ENCODE measurements at places on chromosomes 11 and 22.

- DNase-seq = no peak
Observed at GRCh38 chr11:74100735-74101134, 70.1 kb downstream of the C2CD3 start.

- no peak for DNase-seq
Observed at GRCh38 chr22:22871536-22872278, 15.9 kb upstream of the IGLL5 start.

- DNase-seq = no peak
Observed at GRCh38 chr22:43171607-43172006, 15.3 kb downstream of the TTLL12 start.

DNA sequence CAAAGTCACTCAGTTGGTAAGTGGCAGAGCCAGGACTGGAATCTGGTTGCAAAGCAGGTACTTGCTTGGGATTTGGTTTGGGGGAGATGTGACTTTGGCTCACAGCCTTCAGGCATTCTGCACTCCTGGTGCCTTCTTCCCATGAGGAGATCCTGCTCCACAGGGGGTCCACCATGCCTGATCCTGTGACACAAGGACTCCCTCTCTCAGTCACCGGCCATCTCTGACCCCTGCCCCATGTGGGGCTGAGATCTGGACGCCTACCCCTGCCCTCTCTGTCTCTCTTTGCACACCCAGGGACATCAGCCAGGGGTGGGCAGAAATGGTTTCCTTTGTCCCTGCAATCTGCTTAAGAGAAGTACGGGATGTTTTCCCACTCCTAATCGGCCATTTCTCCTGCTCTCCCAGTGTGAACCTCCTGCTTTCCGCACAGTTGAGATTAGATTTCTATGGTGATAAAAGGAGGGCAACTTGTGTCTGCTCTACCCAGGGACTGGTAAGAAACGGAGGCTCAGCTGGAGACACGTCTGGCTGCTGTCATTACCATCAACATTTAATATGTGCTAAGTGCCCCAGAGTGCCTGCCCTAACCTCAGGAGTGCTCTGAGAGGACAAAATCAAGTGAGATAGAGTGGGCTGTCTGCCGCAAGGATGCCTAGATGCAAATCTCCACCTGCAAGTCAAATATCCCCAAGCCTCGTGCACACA, 11.1 kb upstream of the FXYD6 start:
- DNase-seq = no peak

DNA sequence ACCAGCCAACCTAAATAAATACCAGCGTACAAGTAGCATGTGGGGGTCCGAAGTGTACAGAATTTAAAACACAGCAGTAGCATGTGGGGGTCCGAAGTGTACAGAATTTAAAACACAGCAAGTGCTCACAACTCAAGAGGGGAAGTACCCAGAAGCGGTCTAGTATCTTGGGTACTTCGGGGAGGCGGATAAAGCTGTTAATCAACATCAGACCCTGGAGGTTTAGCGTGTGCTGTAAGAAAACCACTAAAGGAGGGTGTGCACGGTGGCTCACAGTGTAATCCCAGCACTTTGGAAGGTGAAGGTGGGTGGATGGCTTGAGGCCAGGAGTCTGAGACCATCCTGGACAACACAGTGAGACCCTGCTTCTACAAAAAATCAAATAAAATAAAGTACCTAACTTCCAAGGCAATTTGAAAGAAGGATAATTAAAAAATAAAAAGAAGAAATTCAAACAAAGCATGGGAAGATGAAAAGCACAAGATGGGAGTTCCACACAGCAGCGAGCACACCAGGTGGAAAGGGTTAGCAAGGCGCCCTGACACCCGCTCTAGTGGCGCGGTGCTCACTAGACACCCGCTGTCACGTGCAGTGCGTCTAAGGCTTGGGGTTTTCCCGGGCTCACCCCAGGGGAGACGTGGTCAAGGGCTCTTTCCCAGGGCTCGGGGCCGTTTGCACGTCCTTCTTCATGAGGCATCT, 35.0 kb upstream of the MOB2 start:
- no peak for DNase-seq

DNA sequence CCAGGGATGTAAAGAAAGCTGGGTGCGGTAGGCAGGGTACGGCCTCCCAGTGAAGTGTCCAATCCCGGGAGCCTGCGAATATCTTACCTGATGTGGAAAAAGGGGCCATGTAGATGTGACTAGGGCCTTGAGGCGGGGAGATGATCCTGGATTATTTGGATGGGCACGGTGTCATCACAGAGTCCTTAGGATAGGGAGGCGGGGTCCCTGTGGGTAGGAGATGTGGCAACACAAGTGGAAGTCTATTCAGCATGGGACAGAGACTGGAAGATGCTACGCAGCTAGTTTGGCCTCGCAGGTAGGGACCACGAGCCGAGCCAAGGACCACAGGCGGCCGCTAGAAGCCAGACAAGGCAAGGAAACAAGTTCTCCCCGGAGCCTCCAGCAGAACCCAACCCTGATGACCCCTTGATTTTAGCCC, 46.4 kb upstream of the SHANK2 start:
- DNase-seq = no peak

DNA sequence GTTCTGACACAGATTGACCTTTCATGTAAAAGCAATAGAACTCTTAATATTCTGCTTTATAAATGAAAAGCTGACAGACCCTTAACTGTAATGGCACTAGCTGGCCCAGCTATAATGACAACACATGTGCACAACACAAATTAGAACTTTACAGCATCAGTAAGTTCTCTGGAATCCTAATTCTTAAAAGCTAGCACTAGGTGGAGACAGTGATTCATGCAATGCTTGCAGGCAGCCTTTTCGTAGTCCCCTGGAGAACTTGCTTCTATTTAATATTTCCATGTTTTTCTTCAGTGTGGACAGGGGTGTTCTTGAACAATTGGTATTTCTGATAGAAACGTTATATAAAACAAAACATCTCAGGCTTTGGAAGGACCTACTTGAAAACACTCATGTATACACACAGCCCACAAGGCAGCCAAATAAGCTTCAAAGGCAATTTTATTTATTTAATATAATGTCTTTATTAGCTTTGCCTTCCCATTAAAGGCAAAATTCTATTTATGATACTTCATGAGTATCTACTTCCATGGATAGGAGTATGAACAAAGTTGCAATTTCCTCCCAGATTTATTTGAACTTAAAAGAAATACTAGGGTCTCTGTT, 374.3 kb upstream of the MPPED2 start:
- DNase-seq = no peak
